Skeletal muscle cell (primary cell): ENCODE measurements at places on chromosomes 16 and 17.
A peak's percentile ranks its signal among the peaks of the same experiment; 100 is the strongest.

DNA sequence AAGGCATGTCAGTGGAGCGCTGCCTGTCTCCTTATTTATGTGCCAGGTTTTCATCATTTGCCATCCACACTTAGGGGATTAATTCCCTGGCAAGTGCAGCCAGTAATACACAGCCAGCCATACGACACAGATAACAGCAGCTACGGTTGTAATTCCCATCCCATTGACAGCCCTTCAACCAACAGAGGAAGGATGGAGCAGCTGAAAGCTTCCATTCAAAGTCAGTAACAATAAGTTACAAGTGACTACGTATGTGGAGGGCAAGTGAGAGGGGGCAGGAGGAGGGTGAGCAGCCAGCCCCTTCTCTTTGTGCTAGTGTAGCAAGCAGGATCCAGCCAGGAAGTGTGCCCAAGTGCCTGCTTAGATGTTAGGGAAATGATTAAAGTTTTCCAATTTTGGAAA is 53.8 kb upstream of the LYRM9 start:
- DNase-seq: no peak

GRCh38 chr16:85573045-85573695 is 40.0 kb upstream of the GSE1 start:
- no peak for DNase-seq

- DNase-seq: no peak
Observed at GRCh38 chr16:85550953-85551924, 61.9 kb upstream of the GSE1 start.

DNA sequence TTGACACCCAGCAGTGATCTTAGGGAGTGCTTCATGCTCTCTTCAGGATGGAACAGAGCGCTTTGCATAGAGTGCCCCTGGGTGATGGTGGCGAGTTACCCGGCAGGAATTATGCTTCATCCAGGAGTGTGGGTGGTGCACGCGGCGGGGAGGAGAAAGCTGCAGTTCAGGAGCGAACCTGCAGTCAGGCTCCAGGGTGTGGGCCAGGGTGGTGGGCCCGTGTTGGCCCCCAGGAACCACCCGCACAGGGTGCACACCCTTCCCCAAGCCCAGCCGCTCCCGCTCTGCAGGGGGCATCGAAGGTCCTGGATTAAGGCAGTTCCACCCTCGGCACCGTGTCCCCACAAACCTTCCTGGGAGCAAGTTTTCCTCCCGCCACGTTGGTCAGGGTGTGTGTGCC is 3.9 kb downstream of the RAB40C start:
- no peak for DNase-seq

DNA sequence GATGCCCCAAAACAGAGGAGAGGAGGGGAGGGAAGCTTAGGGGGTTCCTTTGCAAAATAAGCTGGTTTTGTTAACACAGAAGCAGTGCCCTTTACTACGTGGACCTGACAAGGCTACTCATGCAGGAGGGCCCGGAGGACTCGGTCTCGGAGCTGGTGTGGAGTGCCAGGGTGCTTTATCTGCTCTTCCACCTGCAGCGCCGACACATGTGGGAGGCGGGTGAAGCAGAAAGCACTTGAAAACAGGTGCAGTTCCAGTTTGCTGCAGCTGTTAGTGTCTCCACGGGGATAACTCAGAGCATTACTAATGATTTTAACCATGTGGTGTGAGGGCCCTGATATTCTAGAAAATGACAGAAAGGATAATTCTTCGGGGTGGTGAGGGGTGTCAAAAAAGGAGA is 35.0 kb upstream of the MNT start:
- no peak for DNase-seq

DNA sequence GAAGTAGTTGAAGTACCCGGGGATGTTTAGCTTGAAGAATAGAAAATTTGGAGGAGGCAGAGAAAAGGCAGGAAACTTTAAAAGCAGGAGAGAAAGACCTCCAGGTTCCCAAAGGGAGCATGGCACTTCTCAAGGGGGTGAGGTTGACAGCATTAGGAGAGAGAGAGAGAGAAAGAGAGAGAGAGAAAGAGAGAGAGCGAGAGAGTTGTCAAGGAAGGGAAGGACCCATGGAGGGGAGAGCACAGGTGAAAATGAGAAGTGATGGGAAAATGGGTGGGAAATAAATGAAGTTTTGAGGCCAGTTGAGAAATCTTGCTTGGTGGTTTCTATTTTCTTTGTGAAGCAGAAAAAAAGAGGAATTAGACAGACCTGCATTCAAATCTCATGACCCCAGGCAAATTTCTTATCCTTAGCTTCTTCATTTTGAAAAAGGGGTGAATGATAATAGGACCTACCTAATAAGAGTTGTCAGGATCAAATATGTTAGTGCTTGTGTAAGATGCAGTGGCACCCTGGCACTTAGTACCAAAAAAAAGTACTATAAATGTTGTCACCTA is 24.0 kb downstream of the PRKCB start:
- no peak for DNase-seq

- no peak for DNase-seq
Observed at GRCh38 chr17:54972406-54973138, 4.0 kb downstream of the STXBP4 start.

DNA sequence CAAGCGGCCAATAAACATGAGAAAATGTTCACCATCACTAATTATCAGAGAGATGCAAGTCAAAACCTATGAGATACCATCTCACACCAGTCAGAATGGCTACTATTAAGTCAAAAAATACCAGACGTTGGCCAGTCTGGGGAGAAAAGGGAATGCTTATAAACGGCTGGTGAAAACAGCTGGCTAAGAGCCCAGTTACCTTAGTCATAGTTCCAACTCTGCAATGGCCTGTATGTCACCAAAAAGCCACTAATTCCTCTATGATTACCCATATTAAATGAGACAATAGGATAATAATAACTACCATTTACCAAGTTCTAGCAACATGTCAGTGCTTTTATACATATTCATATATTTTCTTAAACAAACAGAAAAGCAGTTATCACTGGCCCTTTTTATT is 42.9 kb upstream of the CDRT4 start:
- peak; percentile 31 for DNase-seq

- DNase-seq: no peak
Observed at GRCh38 chr16:4360538-4361021, 9.5 kb upstream of the PAM16 start.

GRCh38 chr17:47686276-47686635 is 7.7 kb upstream of the TBKBP1 start:
- no peak for DNase-seq

DNA sequence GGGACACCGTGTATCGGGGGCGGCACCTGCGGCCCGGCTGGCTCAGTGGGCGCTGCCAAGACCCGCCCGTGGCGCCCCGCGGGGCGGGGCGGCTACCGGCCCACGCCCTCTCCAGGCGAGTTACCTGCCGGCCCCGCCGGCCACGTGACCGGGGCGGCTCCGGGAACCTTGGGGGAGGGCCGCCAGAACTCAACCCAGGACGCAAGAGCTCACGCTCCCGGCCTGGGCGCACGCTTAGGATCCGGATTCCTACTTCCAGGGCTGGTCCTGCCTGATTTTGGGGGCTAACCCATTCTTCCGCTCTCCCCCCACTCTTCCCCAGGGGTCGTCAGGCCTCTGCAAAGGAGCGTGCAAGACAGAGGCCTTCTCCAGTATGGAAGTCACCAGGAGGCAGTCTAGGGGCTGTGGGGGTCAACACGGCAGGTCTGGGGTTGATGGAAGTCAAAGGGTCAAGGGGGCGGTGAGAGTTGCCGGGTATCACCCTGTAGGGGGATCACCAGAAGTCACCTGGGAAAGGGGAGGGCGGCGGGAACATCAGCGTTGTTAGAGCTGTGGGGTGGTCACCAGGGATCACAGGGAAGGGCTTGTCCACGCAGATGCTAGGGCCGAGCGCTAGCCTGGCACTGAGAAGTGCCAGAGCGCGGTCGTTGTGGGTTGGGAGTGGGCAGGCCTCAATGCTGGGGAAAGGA is 354 bp upstream of the ESRP2 start:
- no peak for DNase-seq

DNA sequence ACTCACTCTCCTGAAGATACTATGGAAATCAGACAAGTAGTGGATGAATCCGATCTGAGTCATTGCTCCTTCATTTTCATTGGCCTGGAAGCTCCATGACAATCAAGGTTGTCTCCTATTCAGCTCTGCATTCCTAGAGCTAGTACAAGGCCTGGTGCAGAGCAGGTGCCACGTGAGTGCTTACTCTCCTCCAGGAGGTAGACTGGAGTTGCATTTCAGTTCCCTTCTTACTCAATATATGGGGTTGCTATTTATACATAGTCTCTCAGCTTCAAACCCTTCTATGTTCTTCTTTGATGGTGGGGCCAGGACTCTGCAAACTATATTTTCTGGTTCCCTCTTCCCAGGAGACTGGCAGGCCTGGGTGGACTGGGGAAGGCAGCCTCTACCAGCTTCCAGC is 148.3 kb downstream of the ASIC2 start:
- no peak for DNase-seq
